ENCODE measurements at places on chromosomes 6 and 20.

GRCh38 chr6:514396-514978 lies 122.9 kb downstream of the IRF4 start:
- DNase-seq, result no peak

GRCh38 chr6:109767961-109768360 lies 76.9 kb downstream of the FIG4 start:
- no peak for DNase-seq

GRCh38 chr6:136347847-136348246 lies 58.2 kb upstream of the BCLAF1 start:
- DNase-seq, result no peak

GRCh38 chr20:52621401-52621800 lies 350.8 kb upstream of the TSHZ2 start:
- no peak for DNase-seq

- no peak for DNase-seq
These were observed 3.0 kb upstream of the SRXN1 start for GRCh38 chr20:655726-656624.

DNA sequence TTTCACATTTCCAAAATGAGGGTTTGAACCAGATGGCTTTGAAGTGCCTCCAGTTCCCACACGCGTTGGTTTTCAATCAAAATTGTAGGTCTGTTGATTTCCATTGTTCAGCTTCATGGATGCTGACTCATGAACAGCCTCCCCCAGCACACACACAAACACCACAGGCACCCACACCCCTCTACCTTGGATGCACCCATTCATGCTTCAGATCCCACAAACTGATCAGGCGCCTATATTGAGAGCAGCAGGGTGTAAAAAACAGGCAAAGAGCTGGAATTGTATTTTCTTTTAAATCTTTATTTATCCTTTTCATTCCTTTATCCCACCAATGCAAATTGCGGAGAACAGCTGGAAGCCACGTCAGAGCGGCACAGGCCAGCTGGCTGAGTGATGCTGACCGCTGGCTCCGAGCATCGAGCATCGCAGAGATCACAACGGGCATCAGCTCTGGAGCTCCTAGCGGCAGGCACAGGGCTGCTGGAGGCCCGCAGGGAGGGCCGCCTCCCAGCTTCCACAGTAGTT lies 29.3 kb upstream of the TBC1D7 start:
- DNase-seq, result no peak

DNA sequence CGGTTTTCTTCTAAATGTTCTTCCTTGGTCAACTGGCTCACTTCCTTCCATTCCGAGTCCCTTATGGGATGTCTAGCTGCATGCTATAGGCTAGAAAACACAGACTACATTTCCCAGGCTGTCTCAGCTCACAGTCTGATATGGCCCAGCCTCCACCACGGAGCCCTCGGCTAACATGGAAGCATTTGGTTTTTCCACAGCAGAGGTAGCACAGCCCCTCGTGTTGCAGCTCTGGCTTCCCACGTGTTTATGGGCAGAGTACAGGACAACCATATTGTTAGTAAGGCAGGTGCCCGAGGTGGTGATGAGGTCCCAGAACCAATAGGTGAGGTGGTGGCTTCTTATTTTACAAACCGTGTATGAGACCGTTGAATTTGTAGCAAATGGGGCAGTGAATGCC lies 8.7 kb downstream of the GPLD1 start:
- no peak for DNase-seq

DNA sequence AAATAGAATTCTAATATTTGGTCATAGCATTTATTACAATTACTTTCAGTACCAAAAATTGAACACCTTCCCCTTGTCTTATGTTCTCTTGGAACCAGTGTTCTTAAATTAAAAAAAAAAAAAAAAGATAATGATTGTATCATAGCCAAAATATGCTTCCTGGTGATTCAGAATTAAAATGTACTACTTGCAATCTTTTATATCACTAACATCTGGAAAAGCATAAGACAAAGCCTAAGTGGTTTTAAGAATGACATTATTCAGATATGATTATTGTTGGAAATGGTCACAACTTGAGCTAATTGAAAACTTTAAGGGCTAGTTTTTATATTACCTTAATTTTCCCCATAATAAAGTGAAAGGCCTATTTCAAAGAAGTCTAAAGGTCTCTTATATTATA lies 493.3 kb upstream of the MARCKS start:
- DNase-seq, result no peak

DNA sequence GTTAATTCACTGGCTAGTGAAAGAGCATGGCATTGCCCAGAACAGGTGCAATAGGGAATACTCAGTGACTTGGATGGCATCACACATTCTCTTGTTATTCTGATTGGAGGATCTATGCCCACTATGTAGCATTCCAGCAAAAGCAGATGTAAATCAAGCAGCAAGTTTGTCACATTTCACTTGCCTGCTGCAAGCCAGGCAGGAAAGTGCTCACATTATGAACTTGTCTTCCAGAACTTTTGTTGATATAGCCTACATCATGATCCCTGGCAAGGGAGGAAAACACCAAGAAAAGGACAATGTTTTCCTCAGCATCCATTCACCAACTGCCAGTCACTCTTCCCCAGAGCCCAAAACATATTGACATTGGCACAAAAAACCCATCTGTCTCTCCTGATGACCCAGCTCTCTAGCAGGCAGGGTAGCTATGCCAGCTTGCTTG lies 77.8 kb downstream of the ARHGAP18 start:
- no peak for DNase-seq

DNA sequence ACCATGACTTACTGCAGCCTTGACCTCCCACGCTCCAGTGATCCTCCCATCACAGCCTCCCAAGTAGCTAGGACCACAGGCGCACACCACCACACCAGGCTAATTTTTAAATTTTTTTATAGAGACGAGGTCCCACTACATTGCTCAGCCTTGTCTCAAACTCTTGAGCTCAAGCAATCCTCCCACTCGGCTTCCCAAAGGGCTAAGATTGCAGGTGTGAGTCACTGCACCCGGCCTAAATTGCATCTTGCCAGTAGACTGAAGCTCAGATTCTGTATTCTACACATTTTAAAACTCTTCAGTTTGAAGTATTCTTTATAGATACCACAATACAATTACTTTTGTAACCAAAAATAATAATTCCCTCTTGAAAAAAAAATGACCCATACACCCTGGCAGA lies 11.4 kb downstream of the NUDT3 start:
- no peak for DNase-seq

DNA sequence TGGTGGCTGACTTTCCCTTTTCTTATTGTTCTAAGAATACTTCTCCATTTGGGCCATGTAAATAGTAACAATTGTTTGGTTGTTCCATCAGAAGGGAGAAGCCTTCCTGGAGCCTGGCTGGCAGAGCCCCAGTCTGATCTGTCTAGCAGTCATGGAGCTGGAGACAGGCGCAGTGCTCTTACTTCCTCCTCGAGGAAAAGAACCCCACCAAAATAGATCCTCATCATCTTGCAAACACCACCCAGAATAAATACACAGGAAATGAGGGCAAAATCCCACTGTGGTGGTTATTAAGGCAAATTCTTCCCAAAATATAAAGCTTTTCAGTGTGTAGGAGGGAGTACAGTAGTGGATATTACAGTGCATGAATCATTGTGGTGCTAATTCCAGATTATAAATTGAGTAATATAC lies 195.1 kb upstream of the SGK1 start:
- no peak for DNase-seq

DNA sequence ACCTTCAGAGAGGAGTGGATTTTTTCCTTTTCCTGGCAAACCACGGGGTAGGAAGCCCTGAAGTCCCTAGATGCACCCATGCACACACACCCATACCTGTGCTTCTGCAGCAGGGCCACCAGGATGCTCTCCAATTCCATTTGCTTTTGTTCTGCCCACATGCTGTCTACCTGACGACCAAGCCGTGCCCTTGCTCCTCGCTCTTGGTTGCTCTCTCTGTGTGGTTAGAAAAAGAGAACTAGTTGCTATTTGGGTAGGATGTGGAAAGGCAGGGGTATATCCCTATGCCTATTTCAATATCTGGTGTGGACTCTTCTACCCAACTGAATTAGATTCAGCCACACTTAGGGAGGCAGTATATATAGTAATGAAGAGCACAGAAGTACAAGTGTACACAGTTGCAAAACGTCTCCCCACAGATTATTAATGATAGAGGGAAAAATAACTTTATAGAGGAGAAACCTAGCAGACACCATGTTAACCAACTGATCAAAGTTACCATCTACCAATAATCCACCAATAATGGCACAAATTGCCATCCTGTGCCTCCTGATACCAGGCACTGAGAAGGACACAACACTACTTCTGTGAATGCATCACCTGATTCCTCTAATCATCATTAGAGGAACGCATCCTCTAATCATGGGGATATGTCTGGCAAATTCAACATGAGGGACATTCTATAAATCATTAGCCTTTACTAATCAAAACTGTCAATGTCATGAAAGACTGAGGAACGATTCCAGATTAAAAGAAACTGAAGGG lies 7.3 kb downstream of the GHRH start:
- no peak for DNase-seq

DNA sequence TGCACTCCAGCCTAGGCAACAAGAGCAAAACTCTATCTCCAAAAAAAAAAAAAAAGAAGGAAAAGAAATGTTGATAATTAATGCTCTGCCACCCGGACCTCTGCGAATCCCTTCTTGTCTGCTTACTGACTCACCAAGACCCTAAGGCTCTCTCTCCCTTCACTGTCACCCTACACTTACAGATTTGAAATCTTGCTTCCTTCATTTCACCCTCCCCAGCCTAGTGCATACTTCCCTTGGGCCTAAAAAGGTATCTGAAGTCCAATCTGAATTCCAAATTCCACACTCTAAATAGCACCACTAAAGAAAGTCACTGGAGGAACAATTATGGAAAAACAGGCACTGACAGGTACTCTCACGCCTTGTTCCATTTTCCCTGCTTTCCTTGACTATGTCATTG lies 9.4 kb upstream of the PHF20 start:
- no peak for DNase-seq

GRCh38 chr6:16623731-16624130 lies 137.5 kb downstream of the ATXN1 start:
- no peak for DNase-seq

GRCh38 chr6:109934293-109934692 lies 43.8 kb upstream of the GPR6 start:
- DNase-seq, result no peak

GRCh38 chr6:157755032-157755745 lies 67.9 kb upstream of the SNX9 start:
- no peak for DNase-seq

- peak; percentile 68 for DNase-seq
These were observed 23.3 kb upstream of the TOP1 start for GRCh38 chr20:41005361-41005729.

GRCh38 chr20:36322131-36322530 lies 16.0 kb downstream of the DLGAP4 start:
- DNase-seq, result no peak

- DNase-seq, result no peak
These were observed 119.4 kb downstream of the JARID2 start for GRCh38 chr6:15365273-15365687.

GRCh38 chr6:13859871-13860555 lies 45.7 kb upstream of the MCUR1 start:
- DNase-seq, result no peak

GRCh38 chr6:130748041-130748440 lies 79.2 kb upstream of the SMLR1 start:
- DNase-seq, result no peak

DNA sequence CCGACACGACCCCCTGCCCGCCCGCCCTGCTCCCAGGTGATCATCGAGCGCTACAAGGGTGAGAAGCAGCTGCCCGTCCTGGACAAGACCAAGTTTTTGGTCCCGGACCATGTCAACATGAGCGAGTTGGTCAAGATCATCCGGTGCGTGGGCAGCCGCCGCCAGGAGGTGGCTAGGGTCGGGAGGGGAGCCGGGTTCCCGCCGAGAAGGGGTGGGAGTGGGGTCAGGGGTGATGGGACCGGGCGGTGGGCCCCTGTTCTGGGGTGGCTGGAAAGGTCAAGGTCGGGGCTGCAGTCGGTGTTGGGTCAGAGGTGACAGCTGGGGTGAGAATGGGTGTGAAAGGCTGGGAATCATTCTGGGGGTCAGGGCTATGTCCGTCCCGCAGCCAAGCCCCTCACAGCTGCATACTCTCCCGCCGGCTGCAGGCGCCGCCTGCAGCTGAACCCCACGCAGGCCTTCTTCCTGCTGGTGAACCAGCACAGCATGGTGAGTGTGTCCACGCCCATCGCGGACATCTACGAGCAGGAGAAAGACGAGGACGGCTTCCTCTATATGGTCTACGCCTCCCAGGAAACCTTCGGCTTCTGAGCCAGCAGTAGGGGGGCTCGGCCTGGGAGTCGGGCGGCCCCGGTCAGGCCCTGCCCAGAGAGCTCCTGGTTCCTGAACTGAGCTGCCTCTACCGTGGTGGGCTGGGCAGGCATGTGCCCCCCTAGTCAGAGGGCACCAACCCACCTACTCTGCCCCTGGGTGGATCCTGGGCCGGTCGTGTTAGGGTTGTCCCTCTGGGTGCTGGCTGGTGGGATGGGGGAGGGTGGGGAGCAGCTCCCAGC lies 1.0 kb downstream of the MAP1LC3A start:
- no peak for DNase-seq

GRCh38 chr20:32580970-32581838 lies 3.9 kb downstream of the NOL4L start:
- no peak for DNase-seq

GRCh38 chr6:33419580-33420490 lies at the start of gene SYNGAP1:
SYNGAP1 (plus strand) TSS chr6:33420065; CDS start chr6:33420265, 200 bp downstream.
- DNase-seq, result peak; percentile 35

GRCh38 chr6:84618836-84619235 lies 145.6 kb downstream of the TBX18 start:
- DNase-seq, result no peak

GRCh38 chr6:137883400-137884148 lies 16.5 kb downstream of the TNFAIP3 start:
- no peak for DNase-seq

DNA sequence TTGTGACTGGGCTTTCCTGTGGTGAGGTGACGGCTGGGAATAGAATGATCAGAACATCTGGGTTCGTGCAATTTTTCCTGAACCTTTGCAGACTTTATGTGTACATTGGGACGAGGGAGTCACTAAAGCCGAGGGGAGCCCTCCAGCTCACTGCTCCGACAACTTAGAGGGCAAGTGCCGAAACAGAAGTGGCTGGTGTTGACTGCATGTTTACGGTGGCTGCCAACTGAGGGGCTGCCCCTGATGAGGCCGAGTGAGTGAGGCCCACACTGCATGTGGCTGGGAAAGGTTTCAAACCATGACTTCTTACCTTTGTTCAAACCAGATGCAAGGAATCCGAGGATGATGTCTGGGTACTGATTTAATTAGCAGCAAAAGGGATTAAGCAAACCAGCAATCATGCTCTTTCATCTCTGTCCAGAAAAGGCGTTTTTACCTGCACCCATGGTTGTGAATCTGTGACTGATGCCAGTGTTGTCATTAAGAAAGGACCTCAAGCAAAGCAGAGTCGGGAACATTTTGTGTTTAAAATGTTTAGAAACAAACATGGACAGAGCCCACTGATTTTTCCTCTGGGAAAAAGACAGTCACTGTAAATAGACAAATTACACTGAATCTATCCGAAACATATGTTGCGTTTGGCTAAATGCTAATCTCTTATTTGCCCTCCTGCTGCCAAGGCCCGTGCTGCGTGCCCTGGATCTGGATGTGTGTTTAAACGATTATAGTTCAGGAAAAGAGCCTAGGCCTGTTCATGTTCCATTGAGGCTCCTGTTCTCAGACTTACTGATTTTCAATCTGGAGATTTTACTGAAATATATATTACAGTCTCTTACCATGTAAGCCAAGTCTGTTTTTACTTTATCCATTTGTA lies 105.1 kb downstream of the UST start:
- DNase-seq, result no peak

Data from amniotic stem cell (primary cell).